ENCODE measurements at places on chromosomes 1 and 21. TPM values are rescaled to one million over a fixed set of nuclear protein-coding genes. Genes with fewer than 3 reads are reported as not detected.
A peak's percentile ranks its signal among the peaks of the same experiment; 100 is the strongest.

DNA sequence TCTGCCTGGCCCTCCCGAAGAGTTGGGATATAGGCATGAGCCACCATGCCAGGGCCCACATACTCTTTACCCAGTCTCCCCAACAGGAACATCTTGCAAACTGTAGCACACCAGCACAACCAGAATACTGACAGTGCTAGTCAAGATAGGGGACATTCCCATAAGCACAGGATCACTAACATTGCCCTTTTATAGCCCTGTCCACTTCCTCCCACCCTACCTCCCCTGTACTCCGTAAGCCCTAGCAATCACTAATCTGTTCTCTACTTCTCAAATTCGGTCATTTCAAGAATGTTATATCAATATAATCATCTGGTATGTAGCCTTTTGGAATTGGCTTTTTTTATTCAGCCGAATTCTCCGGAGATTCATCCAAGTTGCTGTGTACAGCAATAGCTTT lies 5.9 kb downstream of the SDHB start:
- DNase-seq = no peak

GRCh38 chr1:105137543-105138457 lies 1388.1 kb downstream of the AMY1C start:
- DNase-seq = no peak

GRCh38 chr21:42624095-42624790 lies 29.2 kb upstream of the PDE9A start:
- peak; percentile 15 for DNase-seq

DNA sequence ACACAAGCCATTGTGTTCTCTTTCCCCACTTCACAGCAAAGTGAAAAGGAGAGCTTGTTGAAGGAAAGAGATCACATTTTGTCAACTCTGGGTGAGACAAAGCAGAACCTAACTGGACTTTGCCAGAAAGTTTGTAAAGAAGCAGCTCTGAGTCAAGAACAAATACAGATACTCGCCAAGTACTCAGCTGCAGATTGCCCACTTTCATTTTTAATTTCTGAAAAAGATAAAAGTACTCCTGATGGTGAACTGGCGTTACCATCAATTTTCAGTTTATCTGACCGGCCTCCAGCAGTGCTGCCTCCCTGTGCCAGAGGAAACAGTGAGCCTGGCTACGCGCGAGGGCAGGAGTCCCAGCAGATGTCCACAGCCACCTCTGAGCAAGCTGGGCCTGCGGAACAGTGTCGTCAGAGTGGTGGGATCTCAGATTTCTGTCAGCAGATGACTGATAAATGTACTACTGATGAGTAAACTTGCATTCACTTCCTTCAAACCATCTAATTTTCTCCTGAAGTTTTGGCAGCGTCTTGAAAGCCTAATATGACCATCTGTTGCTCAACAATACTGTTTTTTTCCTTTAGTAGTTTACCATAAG lies 43.7 kb downstream of the BACH1 start:
- DNase-seq = peak; percentile 2

- DNase-seq = no peak
Observed at GRCh38 chr1:203554071-203554470, 60.1 kb downstream of the OPTC start.

GRCh38 chr1:18130356-18130755 lies 22.8 kb downstream of the IGSF21 start:
- no peak for DNase-seq

DNA sequence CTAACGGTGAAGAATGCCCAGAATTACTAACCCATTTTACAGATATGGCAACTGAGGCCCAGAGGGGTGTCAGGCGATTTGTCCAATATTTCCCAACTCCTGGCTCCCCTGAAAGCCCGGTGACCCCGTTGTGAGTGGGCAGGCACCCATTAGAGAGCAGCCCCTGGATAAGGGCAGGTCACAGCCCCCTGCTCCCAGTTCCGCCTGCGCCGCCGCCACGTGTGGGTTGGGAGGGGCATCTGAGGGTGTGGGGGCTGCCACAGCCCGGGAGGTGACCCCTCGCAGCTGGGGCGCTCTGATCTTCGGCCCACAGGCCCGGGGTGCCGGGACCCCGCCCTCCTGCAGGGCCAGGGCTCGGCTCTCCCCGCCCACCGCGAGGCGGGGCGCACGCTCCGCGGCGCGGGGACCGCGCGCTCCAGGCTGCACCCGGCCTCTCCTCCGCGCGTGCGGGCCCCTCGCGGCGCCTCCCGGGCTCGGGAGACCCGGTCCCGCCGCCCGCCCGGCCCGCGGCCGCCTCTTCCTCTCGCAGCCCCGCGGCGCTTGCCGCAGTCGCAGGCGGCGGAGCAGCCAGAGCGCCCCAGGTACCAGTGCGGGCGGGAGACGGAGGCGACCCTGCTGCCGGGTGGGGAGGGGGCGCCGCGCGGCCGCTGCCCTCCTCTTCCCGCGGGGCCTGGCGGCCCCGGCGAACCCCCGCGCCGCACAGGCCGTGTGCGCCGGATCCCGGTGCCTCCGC lies at the start of gene HTR6:
TSS of gene HTR6 (plus strand) at position 423 of the 733 bp plus-strand sequence. CDS start 879 bp downstream, outside the sequence.
- DNase-seq = no peak

MCOLN2 gene
- 2.0 TPM for polyA plus RNA-seq

All from A549 (cell line).